ENCODE measurements at places on chromosomes 11 and 22. TPM values are rescaled to one million over a fixed set of nuclear protein-coding genes. Genes with fewer than 3 reads are reported as not detected.

Gene SYT7
- total RNA-seq: 114 TPM

Gene KCNA4
- 0.59 TPM for total RNA-seq

Gene RIC3
- total RNA-seq: 0.89 TPM

Gene PGA5
- not detected for total RNA-seq

Gene PKNOX2
- 0.25 TPM for total RNA-seq

Gene SPDYC
- not detected for total RNA-seq

- no peaks in the 10 kb centered on the region for H3K4me1 ChIP-seq
- no peak for DNase-seq
- no peaks in the 10 kb centered on the region for H3K27me3 ChIP-seq
Measured at GRCh38 chr22:44548981-44549380, 50.9 kb upstream of the RTL6 start.

GRCh38 chr22:38788021-38788816 is 5.7 kb downstream of the DNAL4 start:
- no peak for DNase-seq
- no peak overlapping the region for H3K4me3 ChIP-seq
- H3K4me1 ChIP-seq: no peaks in the 10 kb centered on the region
- H3K27ac ChIP-seq: peak overlapping the region; percentile 26
- no peaks in the 10 kb centered on the region for H3K27me3 ChIP-seq

- H3K4me1 ChIP-seq: peaks cover 34% of the 10 kb centered on the region
- H3K27ac ChIP-seq: peak overlapping the region; percentile 64
- H3K36me3 ChIP-seq: peaks cover 14% of the 10 kb centered on the region
- no peak for DNase-seq
Measured at GRCh38 chr11:62647609-62648005, 1.2 kb upstream of the GANAB start.

DNA sequence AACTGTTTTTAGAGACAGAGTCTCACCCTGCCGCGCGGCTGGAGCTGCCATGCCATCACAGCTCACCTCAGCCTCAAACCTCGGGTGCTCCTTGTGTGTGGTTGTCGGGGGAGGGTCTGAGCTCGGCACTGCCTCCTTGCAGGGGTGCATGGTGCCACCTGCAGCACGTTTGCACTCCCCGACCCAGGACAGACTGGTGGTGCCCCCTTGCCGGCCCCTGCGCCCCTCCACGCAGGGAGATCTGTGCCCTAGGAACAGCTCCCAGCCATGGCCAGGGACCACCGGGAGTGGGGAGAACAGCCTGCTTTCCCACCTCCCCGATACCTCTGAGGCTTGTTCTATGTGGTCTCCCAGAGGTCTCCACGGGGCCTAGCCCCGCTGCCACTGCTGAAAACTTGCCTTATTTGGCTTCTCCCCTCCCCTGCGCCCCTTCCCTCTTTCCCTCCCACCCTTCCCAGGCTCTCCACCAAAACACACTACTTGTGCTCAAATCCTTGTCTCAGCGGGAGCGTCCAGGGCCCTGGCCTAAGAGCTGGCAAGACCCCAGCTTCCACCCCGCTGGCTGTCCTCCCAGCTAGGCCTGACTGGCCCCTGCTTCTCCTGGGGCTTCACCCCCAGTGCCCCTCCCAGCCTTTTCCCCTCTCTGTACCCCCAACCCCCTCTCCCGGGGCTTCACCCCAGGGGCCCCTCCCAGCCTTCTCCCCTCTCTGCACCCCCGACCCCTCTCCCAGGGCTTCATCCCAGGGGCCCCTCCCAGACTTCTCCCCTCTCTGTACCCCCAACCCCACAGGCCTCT is 13.4 kb upstream of the TPCN2 start:
- H3K36me3 ChIP-seq: no peaks in the 10 kb centered on the region
- DNase-seq: no peak
- H3K27me3 ChIP-seq: no peaks in the 10 kb centered on the region
- no peaks in the 10 kb centered on the region for H3K4me1 ChIP-seq
- no peak overlapping the region for H3K27ac ChIP-seq

GRCh38 chr11:48055292-48056132 is 75.2 kb downstream of the PTPRJ start:
- peak overlapping the region; percentile 63 for H3K27ac ChIP-seq
- H3K4me1 ChIP-seq: peaks cover 13% of the 10 kb centered on the region
- DNase-seq: no peak
- no peak overlapping the region for H3K4me3 ChIP-seq
- peaks cover 1% of the 10 kb centered on the region for H3K36me3 ChIP-seq

- H3K27ac ChIP-seq: no peak overlapping the region
- H3K36me3 ChIP-seq: no peaks in the 10 kb centered on the region
- DNase-seq: no peak
- H3K4me1 ChIP-seq: no peaks in the 10 kb centered on the region
- H3K27me3 ChIP-seq: no peaks in the 10 kb centered on the region
Measured at GRCh38 chr11:94196363-94196762, 67.7 kb downstream of the PANX1 start.

DNA sequence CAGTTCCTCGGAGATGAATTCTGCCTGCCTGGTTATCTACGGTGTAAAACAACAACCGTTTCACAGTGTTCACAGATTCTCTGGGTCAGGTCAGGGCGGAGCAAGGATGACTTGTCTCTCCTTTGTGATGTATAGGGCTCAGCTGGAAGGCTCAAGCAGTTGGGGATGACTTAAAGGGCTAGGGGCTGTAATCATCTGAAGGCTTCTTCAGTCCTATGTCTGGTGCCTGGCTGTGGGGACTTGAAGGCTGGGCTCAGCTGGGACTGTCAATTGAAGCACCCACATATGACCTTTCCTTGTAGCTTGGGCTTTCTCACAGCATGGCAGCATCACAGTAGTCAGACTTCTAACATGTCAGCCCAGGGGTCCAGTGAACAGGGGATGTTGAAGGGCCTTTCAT is 29.3 kb downstream of the EIF3F start:
- no peak overlapping the region for H3K4me3 ChIP-seq
- H3K27ac ChIP-seq: no peak overlapping the region
- peak; percentile 12 for DNase-seq
- peaks cover 7% of the 10 kb centered on the region for H3K27me3 ChIP-seq

DNA sequence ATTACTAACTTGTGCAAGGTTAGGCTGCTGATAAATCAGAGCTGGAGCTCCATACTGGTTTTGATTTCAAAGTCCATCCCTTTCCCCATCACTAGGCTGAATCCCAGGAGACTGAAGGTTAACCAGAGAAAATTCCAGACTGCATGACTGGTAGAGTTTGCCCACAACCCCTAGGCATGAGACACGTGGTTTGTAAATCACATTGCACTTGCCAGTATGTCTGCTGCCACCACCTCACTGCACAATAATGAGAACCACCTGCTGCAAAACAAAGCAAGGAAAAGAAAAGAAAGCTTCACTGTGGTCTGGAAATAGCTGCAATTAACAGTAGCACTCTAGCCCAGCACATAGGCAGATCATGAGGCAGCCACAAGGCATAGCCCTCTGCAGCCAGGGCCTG is 67.6 kb upstream of the NTM start:
- H3K27ac ChIP-seq: no peak overlapping the region
- H3K27me3 ChIP-seq: peaks cover 5% of the 10 kb centered on the region
- H3K36me3 ChIP-seq: no peaks in the 10 kb centered on the region
- DNase-seq: no peak
- no peaks in the 10 kb centered on the region for H3K4me1 ChIP-seq

- no peaks in the 10 kb centered on the region for H3K27me3 ChIP-seq
- H3K27ac ChIP-seq: no peak overlapping the region
- no peaks in the 10 kb centered on the region for H3K4me1 ChIP-seq
Measured at GRCh38 chr11:80520507-80520887, 1079.7 kb upstream of the TENM4 start.

Data from liver (tissue), 10 donors.